ENCODE measurements at places on chromosomes 16 and 17.

DNA sequence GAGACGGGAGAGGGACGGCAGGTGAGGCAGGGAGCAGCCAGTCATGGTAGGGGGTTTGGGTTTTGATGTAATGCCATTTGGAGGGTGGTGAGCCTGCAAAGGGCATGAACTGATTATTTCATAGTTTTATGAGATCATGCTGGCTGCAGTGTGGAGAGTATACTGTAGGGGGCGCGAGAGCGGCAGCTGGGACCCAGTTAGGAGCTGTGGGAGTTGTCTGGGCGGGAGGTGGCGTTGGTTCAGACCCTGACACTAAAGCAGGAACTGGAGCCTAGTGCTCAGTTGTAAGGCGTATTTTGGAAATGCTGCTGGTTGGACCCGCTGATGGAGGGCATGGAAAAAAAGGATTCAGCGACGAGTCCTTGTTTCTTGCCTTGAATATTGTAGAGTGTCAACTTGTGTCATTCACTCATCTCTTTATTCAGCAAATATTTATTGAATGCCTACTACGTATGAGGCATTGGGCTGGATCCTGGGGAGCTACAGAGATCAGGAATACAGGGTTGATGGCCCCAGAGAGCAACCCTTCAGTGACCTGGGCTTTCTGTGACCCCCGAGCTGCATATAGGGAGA, 23.7 kb upstream of the KDM8 start:
- DNase-seq, result no peak

DNA sequence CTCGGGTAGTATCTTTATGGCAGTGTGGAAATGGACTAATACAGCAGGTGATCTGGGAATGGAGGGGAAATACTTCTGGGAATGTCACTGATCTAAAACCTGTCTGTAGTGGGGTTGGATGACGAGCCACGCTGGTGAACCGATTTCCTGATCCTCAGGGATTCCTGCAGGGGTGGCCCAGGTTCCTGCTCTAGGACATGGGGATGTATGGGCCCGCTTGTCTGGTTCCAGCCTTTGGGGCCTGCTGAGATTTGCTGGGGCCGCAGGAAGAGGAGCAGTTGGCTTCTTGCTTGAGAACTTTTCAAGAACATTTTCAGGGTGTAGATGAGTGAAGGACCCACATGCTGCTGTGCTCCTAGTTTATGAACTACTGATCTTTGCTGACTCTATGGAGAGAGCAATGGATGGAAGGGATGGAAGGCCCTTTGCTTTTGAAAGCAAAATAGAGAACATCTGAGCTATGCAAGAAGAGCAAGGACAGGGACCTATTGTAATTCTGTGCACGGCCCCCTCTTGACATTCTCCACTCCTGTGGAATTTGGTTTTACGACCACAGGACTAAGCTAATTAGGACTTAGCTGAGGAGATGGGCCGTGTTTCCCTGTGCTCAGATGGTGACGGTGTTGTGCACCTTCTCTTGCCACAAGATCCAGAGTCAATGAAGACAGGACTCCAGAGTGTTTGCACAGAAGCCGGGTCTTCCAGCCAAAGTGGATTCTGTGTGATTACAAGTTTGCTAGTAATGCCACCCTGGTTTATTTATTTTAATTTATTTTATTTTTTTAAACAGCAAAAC, 90.5 kb downstream of the SEC14L1 start:
- no peak for DNase-seq

- DNase-seq, result no peak
These were observed 208.5 kb downstream of the STX8 start for GRCh38 chr17:9367156-9367555.

DNA sequence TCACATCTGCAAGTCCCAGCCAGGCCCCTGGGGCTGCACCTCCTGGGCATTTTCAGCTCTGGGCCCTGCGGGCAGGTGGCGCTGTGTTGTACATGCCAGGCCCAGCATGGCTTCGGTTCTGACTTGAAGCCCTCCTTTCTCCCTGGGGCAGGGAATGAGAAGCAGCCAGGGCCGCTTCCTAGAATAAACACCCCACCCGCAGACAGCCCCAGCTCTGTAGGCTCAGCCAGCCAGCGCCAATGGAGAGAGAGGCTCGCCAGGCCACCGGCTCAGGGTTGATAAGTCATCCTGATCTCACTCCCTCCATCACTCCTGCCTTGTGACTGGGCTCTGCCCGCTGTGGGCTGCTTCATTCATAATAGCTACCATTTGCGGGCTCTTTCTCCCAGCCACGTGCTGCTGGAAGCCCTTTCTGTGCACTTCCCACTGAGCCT, 6.0 kb upstream of the GLIS2 start:
- DNase-seq, result no peak

DNA sequence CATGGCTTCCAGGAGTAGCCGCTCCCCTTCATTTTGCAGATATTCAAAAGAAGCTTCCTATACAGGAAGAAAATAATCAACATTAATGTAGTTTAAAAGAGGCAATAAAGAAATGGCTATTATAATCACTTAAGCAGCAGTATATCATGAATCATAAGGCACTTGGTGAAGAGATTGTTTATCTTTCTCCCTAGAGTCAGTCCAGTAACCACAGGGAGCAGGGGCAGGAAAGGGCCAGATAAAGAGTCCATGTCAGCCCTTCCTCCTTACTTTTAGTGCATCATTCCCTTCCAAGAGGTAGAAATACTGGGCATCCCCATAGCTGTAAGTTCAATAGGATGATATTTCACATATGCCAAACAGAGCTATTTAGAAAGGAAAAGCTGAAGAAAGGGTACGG, 184.6 kb upstream of the C17orf78 start:
- DNase-seq, result no peak

DNA sequence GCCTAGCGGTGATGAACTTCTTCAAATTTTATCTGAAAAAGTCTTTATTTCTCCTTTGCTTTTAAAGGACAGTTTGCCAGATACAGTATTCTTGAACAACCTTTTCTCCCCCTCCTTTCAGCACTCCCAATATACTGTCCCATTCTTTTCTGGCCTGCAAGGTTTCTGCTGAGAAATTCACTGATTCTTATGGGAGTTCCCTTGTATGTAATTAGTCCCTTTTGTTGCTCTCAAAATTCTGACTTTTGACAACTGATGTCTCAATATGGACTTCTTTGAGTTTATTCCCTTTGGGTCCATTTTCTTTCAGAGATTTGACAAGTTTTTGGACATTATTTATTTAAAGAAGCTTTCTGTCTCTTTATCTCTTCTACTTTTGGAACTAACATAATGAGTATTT, 39.4 kb downstream of the SDR42E1 start:
- no peak for DNase-seq

DNA sequence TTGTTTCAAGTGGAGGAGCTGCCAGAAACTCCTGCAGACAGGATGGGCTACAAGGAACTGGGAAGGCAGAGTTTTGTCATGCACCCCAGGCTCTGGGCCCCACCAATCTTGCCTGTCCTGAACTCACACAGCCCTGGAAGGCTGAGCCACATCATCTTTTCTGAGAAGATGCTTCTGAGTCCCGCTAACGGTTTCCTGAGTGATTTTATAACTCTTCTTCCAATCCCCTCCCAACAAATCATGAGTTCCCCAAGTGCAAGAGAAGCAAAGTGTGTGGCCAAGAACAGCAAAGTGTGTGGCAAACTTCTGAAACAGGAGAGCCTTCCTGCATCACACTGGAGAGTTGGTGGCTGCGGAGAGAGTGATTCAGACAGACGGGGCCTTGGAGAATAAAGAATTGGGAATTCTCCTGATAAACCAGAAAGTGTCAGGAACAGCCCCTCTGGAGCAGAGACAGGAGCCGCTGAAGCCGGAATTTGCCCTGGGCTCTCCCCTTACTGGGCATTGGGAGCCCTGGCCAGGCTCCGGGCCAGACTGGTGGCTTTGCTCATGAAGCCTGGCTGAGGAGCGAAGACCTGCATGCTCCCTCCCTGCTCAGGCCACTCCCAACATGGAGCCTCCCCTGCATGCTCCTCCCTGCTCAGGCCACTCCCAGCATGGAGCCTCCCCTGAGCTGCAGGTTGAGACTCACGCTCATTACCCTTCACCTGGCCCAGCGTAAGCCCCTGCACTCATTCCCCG, 47.2 kb downstream of the PITPNM3 start:
- no peak for DNase-seq

DNA sequence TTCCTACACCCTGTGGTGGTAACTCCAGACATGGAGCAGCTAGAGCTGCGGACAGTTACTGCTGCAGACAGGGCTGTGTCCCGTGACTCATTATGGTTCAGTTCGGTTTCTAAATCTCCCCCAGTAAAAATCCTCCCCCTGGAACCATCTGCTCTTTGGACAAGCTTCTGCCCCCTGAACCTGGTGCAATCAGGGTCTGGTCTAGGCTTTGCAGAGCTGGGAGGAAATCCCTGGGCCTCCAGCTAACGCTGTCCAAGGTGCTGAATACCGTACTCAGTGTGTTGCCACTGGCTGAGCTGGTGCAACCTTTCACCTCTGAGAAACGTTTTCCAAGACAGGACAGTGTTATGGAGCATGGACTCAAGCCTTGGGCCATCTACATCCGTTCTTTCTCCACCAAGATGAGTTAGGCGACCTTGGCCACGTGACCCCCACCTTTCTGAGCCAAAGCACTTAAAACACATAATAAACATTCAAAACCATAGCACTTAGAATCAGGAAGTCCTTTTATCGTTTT, 142.0 kb downstream of the CPPED1 start:
- DNase-seq, result no peak

DNA sequence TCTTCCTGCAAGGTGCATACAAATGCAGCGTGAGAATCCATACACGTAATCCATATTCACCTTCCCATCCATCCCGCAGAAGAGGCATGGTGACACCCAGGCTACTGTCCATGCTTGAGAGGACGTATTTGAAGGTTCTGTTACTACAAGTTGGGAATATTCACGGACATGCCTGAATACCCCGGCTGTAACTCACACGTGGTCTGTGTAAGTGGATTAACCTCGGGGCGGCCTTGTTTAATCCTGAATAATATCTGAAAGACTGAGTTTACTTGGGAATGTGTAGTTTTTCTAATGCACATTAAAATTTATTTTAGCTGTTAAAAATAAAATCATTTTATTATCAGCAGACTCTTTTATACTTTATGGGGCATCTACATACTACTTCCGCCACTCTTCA, 13.1 kb downstream of the CPSF4L start:
- DNase-seq, result no peak

- DNase-seq, result no peak
These were observed 47.6 kb downstream of the IL21R start for GRCh38 chr16:27449434-27450195.

DNA sequence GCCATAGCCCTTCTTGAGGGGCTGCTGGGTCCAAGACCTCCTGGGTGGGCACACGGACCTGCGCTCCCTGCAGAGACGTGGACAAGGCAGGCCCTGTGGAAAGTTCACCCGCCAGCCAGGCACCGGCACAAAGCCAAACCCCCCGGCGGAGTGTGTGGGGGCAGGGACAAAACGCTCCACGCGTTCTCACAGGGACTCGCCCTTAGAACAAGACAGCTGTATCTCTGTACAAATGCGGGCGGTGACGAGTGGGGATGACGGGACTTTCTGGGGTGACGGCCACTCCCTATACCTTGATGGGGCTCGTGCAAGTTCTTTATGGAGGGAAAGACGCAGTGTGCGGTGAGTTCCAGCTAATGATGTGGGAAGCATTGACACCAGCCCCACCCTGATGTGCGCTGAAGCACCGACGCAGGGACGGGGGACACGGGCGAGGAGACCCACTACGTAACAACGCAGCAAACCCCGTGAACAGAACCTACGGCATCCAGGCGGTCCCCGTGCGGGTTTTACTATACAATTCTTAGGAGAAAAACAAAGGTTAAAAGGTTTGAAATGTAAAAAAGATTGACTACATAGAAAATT, 49.4 kb downstream of the LMF1 start:
- DNase-seq, result no peak

GRCh38 chr16:50692999-50693781, at the start of gene NOD2:
NOD2 (plus strand) TSS chr16:50693606; CDS start chr16:50699496, 5,890 bp downstream.
- DNase-seq, result no peak

GRCh38 chr17:17305281-17305801, 2.2 kb downstream of the NT5M start:
- DNase-seq, result no peak

GRCh38 chr17:10815319-10815718, 11.4 kb upstream of the TMEM238L start:
- no peak for DNase-seq

- DNase-seq, result no peak
These were observed 33.0 kb downstream of the C16orf95 start for GRCh38 chr16:87284183-87284582.

GRCh38 chr16:21663889-21664647, at the start of gene OTOA:
OTOA (plus strand) TSS chr16:21663968; CDS start chr16:21678515, 14,547 bp downstream.
- DNase-seq, result no peak

GRCh38 chr16:11066261-11066870, 122.0 kb downstream of the CLEC16A start:
- no peak for DNase-seq

- DNase-seq, result no peak
These were observed 58.0 kb upstream of the CLEC18A start for GRCh38 chr16:69893106-69893505.

GRCh38 chr16:15790458-15790857, 66.4 kb downstream of the MYH11 start:
- no peak for DNase-seq

DNA sequence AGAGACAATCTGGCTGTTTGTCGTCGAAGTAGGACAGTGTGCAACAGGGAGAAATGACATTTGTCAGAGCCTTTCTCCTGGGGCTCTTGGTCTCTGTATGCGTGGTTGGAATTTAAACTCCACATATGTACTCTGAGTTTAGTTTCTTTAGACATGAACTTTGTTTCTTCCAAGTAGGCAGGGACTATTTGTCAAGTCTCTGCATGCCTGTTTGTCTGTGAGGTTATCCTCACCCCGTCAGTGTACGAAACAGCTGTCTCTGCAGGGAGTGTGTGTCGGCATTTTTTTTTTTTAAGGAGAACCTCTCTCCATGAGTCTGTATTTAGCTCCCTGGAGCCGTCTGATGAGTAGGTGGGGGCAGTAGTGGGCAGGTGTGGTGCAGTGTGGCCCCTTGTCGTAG, 29.7 kb downstream of the NDEL1 start:
- DNase-seq, result no peak

GRCh38 chr17:4777969-4778760, 6.5 kb downstream of the TM4SF5 start:
- no peak for DNase-seq

DNA sequence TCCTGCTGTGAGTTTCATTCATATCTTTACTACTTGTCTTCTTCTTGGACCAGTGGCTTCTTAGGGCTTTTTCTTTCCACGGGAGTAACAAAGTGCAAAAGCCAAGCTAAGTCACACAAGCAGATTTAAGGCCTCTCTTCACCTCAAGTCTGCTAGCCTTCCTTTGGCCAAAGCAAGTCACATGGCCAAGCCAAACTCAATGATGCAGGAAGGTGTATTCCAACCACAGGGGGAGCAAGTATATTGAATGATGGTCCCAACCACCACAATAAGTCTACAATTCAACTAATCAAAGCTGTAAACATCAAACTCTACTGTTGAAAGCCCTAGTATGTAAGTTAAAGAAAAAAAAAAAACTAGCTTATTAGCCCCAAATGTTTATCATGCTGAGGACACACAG, 44.5 kb upstream of the CDYL2 start:
- DNase-seq, result no peak

DNA sequence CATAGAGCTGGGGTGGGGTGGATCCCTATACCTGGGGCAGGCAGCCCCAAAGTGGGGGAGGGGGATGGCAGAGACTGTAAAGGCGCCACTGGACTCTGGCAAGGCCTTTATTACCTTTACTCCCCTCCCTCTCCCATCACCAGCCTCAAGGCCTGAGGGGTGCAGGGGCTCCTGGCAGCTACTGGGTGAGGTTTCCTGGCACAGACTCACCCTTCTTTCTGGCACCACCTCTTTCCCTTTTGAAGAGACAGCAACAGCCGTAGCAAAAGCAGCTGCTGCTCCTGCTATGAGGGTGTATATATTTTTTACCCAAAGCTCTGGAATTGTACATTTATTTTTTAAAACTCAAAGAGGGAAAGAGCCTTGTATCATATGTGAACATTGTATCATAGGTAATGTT, 17.6 kb downstream of the RAPGEFL1 start:
- DNase-seq, result no peak
